ENCODE measurements at places on chromosomes 4 and X.

GRCh38 chr4:126202226-126202625 is 887.5 kb downstream of the FAT4 start:
- no peak for DNase-seq

DNA sequence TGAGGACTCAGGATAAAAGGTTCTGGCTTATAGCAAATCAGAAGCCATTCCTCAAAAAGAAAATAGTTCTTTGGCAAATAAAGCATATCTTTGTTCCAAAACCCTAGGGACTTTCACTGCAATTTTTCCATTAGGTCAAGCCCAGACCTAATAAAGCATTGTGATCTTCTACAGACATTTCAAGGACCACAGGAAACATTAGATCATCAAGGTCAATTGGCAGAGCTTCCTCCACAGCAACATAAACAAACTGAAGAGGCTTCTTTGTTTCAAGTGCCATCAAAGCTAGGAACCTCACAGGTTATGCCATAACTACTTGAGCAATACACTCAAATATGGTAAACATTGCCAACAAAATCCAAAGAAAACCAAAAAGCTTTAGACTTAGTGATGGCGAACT is 144.9 kb downstream of the ANXA5 start:
- no peak for DNase-seq

GRCh38 chr4:121783210-121783609 is 17.9 kb upstream of the EXOSC9 start:
- DNase-seq = no peak

DNA sequence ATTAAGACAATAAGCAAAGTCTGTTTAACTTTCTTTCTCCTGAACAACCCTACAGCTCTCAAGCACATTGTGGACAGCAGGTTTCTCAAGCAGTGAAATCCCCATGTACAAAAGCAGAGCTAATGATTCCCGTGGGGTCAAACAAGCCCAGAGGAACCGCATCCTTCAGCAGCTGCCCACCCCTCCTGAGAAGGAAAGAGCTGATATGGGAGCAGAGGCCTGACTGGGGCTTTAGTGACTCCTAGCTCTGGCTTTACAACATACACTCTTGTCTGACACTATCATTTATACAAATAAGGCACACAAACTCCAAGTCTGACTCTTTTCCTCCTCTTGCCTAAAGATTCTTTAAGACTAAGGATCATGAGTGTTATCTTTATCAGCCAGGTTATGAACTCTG is 32.8 kb downstream of the HDAC8 start:
- DNase-seq = no peak

GRCh38 chr4:76545226-76545884 is 110.3 kb downstream of the SHROOM3 start:
- no peak for DNase-seq

- no peak for DNase-seq
These were observed 356.1 kb upstream of the SLC7A11 start for GRCh38 chr4:138598226-138598625.

DNA sequence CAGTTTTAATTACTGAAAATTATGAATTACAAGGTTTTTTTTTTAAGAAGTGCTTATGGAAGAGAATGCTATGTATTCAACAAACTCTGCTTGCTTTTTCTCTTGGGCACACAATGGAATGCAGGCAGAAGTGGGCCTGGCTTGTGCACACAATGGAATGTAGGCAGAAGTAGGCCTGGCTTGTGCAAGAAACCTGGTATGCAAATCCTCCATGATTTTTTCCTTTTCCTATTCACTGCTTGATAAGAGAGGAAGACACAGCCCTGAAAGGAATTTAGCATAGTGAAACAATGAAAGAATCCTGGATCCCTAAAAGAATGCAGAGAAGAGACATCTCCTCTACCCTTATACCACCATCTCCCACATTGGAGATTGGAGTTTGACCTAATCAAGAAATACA is 138.4 kb downstream of the COL25A1 start:
- no peak for DNase-seq

DNA sequence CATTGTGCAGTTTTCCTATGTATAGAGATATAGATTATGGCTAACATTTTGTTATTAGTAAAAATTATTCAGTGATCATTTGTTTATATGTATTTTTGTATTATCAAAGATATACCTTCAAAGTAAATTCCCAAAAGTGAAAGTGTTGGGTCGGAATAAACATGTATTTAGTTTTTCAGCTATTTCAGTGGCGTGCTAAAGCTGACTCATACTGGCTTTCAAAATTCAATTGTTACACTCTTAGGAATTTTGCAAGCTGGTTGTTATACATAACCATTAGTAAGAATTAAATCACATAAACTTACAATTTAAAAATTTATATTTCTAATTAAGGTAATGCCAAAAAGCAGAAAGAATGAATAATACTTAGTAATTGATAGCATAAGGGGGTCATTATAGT is 288.4 kb upstream of the NRK start:
- no peak for DNase-seq

- DNase-seq = no peak
These were observed 205.6 kb upstream of the HS3ST1 start for GRCh38 chr4:11634283-11634682.

GRCh38 chrX:2635342-2635741 is 55.8 kb upstream of the CD99 start:
- DNase-seq = no peak

- no peak for DNase-seq
These were observed 2051.3 kb downstream of the PCDH7 start for GRCh38 chr4:32771491-32771890.

- DNase-seq = no peak
These were observed 194.1 kb downstream of the PTTG2 start for GRCh38 chr4:38154252-38154651.

GRCh38 chr4:68773699-68774098 is 42.1 kb upstream of the UGT2B10 start:
- no peak for DNase-seq

GRCh38 chrX:135543924-135544323 is 23.5 kb downstream of the INTS6L start:
- peak; percentile 20 for DNase-seq

DNA sequence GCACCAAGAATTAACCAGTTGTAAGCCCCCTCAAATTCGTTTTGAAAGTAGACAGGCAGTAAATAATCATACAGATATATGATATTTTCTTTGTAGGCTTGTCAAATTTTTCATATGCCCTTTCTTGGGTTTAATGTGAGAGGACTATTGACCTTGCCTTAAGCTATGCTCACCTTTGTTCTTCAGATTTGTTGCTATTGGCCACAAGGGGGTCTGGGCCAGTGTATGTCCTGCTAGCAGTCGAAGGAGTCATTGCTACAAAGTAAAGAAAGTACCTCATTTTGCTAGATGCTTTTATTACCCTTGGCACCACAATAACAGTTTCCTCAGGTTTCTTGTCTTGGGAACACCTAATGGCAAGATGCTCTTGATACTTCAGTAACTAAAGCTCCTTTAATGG is 51.7 kb downstream of the IGSF1 start:
- DNase-seq = no peak

GRCh38 chr4:45693746-45694145 is 430.1 kb downstream of the GABRG1 start:
- no peak for DNase-seq

DNA sequence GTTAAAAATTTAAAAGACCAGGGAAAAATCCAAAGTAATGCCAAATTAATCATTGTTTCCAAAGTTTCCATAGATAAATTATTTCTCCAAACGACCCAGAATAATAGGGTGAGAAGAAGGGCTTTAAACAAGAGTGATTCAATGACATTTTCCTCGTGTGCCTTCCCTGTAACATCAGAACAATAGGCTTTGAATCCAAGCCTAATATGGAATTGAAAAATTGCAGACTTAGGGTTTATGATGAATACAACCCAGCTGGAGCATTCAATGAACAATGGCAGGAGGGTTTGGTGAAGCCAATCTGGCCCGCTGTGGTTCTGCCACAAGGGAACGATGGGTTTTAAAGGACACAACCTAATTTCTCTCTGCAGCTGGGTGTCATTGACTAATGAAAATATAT is 94.2 kb downstream of the CBLL2 start:
- no peak for DNase-seq

- no peak for DNase-seq
These were observed 5.6 kb downstream of the OTC start for GRCh38 chrX:38357747-38358673.

DNA sequence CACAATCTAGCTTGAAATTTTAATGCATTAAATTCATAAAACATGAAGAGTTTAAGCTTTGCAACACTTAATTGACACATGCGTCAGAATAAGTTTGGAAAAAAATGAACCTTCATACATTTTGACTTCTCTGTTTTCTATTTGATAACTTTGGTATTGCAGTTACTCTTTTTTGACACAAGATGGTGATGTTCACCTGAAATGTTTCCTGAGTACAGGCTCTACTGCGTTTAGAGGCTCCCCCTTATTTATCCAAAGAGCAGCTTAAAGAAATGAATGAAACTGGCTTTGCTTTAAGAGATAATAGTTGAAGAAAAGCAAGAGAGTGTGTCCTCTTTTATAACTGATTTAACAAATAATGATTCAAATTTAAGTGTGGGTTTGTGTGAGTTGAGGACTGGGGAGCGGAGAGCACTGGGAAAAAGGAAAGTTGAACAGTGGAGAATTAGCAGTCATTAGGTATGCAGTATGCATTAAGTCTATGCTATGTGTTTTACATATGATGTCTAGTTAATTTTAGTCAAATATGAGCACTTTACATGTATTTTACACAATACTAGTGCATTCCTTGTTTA is 180.6 kb upstream of the NUDT6 start:
- DNase-seq = peak; percentile 24

- DNase-seq = no peak
These were observed 35.6 kb downstream of the BCLAF3 start for GRCh38 chrX:19955306-19955705.

GRCh38 chr4:86961605-86962295 is 26.9 kb downstream of the AFF1 start:
- DNase-seq = no peak

- no peak for DNase-seq
These were observed 54.5 kb upstream of the CCDC149 start for GRCh38 chr4:24967346-24967745.

- no peak for DNase-seq
These were observed 251.7 kb upstream of the TENM3 start for GRCh38 chr4:181991369-181992108.

DNA sequence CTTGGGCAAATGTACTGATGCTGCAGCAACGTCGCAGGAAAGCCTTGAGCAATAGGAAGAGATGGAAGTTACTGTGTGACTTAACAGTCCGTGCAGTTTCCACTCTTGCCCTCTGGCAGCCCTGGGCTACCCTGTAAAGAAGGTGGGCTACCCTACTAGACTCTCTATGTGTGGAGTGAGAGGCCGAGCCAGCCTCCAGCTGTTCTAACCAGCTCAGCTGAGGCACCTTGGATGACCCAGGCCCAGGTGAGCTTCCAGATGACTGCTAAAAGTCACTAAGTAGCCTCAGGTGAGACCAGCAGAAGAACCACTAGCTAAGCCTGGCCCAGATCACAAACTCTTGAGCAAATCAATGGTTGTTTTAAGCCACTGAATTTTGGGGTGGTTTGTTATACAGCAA is 34.9 kb upstream of the PPP2R2C start:
- no peak for DNase-seq

DNA sequence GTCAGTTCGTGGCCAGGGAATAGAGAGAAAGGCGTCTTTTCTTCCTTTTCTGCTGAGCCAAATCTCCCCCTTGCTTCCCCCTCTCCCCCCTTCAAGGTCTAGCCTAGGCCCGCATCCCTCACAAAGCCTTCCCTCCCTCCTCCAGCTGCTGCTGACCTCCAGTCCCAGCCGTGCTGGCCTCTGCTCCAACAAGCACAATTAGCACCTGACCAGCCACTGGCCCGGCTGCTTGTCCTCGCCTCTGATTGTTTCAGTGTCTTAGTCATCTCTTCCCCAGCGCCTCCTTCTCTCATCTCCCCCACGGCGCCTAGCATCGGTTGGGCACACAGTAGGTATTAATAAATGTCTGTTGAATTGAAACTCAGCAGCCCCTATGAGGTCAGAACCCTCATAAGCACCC is 4.2 kb downstream of the ELF4 start:
- DNase-seq = no peak

GRCh38 chr4:127416115-127416514 is 216.6 kb upstream of the INTU start:
- DNase-seq = no peak

- DNase-seq = peak; percentile 13
These were observed 5.1 kb upstream of the PRMT9 start for GRCh38 chr4:147689067-147689466.

DNA sequence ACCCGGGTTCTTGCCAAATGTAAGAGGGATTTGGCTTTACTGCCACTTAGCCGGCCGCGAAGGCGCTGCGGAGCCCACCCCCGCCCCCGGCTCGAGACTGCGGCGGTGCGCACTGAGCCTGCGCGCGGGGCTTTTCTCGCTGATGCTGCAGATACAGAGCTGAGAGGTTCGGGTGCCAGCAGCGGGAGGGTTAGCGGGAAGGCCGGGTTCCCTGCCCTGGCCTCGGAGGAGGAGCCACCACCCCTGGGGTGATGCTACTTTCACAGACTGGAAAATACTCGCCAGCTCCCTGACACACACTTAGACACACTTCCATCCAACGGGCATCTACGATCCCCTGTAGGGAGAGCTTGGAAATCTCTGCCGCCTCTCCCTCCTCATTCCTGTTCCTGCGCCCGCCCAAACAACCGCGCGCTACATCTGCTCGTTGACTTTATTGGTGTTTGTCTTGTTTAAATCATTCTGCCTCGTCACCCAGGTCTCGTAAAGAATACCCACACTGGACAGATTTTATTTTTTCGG is 2.1 kb upstream of the PCDH7 start:
- no peak for DNase-seq

DNA sequence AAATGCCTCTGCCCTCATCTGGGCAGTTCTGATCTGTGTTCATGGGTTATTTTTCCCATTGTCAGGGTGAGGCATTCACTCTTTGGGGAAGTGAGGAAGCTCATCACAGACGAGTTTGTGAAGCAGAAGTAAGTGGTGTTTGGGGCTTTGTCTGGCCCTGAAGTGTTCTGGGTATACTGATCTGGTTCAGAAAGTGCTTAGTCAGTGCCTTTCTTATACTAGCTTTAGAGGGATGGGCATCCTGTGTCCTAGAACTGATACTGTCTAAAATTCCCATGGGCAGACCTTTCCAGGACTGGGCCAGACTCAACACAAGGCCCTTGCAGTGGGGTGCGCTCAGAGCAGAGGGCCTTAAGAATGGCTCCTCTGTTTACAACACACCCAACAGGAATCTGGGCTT is 6.4 kb downstream of the TRO start:
- DNase-seq = no peak

DNA sequence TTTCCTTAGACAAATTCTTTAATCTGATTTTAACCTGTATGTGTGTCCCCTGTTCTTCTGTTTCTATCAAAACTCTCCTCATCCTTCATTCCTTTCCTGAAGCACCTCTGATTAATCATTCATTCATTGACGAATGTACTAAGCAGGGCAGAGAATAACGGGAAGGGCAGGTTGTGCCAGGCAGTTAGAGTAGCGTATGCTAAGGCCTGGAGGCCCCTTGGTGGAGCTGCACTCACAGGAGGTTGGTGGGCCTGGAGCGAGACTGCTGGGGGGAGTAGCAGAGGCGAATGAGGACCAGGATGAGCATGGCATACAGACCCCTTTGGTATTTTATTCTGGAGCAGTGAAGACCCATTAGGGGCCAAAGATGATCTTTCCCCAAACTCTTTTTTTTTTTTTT is 22.5 kb downstream of the PTTG2 start:
- no peak for DNase-seq
